ENCODE measurements at places on chromosomes 1 and 21. TPM values are rescaled to one million over a fixed set of nuclear protein-coding genes. Genes with fewer than 3 reads are reported as not detected.

TNFRSF14 gene
- 55.2 TPM for total RNA-seq

SPRR3 gene
- total RNA-seq, result not detected

PTAFR gene
- total RNA-seq, result 0.29 TPM

AMY1B gene
- total RNA-seq, result not detected

FAM72B gene
- total RNA-seq, result 3.3 TPM

UAP1 gene
- 130 TPM for total RNA-seq

ALX3 gene
- not detected for total RNA-seq

TRAF3IP3 gene
- not detected for total RNA-seq

PEAR1 gene
- 46.9 TPM for total RNA-seq

FNBP1L gene
- total RNA-seq, result 82.3 TPM

ZNF695 gene
- total RNA-seq, result 3.0 TPM

CYP4A11 gene
- total RNA-seq, result not detected

RIIAD1 gene
- total RNA-seq, result not detected

NUDT4B gene
- total RNA-seq, result 131 TPM

UBL4B gene
- not detected for total RNA-seq

KANK4 gene
- total RNA-seq, result not detected

OR2T11 gene
- total RNA-seq, result not detected

GREM2 gene
- total RNA-seq, result not detected

UTS2 gene
- not detected for total RNA-seq

CACNA1S gene
- total RNA-seq, result not detected

TAS1R1 gene
- not detected for total RNA-seq

ANGPTL1 gene
- total RNA-seq, result under 0.01 TPM

KAZN gene
- total RNA-seq, result 5.4 TPM

LCE2B gene
- not detected for total RNA-seq

RGS16 gene
- 0.33 TPM for total RNA-seq

PRR9 gene
- not detected for total RNA-seq

LCE1F gene
- total RNA-seq, result not detected

HSPA6 gene
- 0.33 TPM for total RNA-seq

MCOLN3 gene
- under 0.01 TPM for total RNA-seq

FALEC gene
- not detected for total RNA-seq

ST6GALNAC3 gene
- 30.4 TPM for total RNA-seq

PGBD5 gene
- not detected for total RNA-seq

RBM11 gene
- total RNA-seq, result not detected

LENEP gene
- total RNA-seq, result 1.3 TPM

ASTN1 gene
- not detected for total RNA-seq

AMY2B gene
- 2.6 TPM for total RNA-seq

KRTAP21-2 gene
- not detected for total RNA-seq

DCDC2B gene
- total RNA-seq, result not detected
